GM12891 (cell line): ENCODE measurements at places on chromosomes 11 and 22.

- DNase-seq, result no peak
Measured at GRCh38 chr11:70818351-70818750, 420.0 kb downstream of the CTTN start.

- DNase-seq, result no peak
Measured at GRCh38 chr11:12506404-12506921, 129.1 kb downstream of the PARVA start.

DNA sequence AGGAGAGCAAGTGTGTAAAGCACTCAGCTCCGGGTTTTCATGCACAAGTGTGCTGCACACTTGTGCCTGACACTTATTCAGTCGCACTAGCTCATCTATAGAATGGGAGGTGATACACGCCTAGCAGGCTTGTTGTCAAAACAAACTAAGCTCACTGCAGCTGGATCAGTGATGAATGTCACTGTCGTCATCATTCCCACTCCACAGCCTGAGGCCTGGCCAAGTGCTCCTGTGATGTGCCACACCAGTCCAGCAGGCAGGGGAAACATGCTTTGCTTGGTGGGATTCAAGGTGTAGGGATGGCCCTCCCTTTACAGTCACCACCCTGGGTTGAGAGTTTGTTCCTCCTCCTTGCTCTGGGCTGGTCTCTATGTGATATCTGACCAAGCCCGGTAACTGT lies 6.8 kb downstream of the MPST start:
- no peak for DNase-seq

DNA sequence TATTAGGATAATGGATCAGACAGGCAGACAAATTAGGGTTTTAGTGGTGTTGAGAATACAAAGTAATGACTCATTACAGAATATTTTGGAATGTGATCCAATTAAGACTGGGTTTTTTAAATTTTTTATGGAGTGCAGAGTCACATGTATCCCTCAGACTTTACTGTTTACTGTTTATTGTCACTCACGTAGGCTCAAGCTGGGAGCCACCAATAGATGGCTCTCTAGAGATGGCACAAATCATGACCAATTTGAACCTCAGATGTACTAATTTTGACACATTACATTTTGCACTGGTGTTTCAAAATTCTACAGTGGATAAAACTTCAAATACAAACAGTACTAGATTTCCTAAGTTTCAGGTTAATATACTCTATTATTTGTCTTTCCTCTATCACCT lies 53.6 kb upstream of the ANO3 start:
- DNase-seq, result no peak

- DNase-seq, result no peak
Measured at GRCh38 chr11:776263-776560, 1.1 kb downstream of the GATD1 start.

DNA sequence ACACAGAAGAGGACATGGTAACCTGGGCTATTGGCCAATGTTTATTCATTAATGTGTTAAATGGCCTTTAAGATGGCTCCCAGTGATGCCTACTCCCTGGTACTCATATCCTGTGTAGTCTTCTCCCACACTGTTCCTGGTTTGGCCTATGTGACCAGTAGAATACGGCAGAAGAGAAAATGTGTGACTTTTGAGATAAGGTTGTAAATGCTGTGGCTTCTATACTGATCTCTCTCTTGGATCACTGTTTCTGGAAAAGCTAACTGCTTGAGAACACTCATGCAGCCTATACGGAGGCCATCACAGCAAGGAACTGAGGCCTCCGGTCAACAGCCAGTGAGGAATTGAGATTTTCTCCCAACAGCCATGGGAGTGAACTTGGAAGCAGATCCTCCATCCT lies 24.1 kb downstream of the MAML2 start:
- DNase-seq, result no peak

- no peak for DNase-seq
Measured at GRCh38 chr22:29475550-29475949, 4.5 kb upstream of the NEFH start.
